Thymus (tissue), 14 donors: ENCODE measurements at places on chromosomes 4 and X.
A peak's percentile ranks its signal among the peaks of the same experiment; 100 is the strongest.

GRCh38 chr4:159279084-159279483 is 176.2 kb downstream of the RAPGEF2 start:
- no peak for DNase-seq

DNA sequence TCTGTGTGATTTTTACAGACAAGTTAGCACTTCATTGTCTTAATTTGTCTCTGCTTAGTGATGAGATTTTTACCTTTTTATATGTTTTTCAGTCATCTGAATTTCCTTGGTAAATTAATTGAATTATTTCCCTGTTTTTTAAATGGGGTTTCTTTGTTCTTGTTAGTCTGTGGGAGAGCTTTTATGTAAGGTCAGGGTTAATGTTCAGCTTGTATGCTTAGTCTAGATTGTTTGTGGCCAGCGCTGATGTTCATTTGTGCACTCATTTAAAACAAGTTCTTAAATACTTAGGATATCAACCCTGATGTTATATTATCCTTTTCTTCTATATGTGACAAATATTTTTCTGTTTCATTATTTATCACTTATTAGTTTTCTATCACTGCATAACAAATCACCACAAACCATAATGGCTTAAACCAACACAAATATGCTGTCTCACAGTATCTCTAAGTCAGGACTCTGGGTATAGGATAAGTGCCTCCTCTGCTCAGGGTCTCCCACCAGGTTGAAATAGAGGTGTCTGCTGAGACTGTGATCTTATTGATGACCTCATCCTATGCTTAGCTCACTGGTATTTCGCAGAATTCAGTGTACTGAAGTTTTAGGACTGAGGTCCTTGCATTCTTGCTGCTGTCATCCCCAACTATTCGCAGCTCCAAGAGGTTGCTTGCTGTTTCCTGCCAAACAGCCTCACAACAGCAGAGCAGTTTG is 53.2 kb downstream of the ATP10D start:
- DNase-seq = no peak

GRCh38 chr4:80767944-80768343 is 262.6 kb upstream of the BMP3 start:
- no peak for DNase-seq

- DNase-seq = no peak
These were observed 95.4 kb downstream of the NYX start for GRCh38 chrX:41542536-41542935.

DNA sequence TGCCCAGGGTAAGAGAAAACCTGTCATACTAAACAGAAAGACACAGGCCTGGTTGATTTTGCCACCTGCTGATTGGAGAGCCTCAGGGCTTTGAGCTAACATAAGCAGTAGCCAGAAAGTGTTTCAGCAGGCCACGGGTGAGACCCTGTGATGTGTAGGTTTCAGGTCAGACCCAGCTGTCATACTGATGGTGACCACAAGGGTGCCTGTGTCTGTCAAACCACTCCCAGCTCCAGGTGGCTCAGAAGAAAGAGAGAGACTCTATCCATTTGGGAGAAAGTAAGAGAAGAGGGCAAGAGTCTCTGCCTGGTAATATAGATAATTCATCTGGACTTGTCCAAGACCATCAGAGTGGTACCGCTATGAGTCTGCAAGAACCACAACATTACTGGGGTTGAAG is 72.8 kb upstream of the NLRP2B start:
- DNase-seq = no peak

DNA sequence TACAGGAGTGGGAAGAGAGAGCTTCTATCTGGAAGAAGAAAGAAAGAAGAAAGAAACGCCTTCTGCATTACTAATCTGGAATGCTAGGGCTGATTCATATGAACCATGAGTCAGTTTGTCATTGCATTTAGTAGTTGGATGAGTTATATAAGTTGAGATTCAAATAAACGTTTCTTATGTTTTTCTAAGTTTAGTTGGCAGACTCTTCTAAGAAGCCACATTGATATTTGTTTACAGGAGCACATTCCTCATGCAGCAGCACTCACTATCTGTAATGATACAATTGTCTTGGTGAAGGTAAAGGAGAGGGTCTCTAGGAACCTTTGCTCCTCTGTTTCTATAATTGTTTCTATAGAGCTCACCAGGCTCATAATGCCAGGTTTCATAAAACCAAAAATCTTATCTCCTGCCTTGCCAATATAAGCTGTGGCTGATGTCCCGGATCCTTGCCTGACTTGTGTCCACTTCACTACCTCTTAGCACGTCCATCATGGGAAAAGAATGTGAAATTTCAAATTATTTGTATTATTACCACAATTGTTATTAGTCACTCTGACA is 39.5 kb downstream of the HOPX start:
- DNase-seq = no peak

DNA sequence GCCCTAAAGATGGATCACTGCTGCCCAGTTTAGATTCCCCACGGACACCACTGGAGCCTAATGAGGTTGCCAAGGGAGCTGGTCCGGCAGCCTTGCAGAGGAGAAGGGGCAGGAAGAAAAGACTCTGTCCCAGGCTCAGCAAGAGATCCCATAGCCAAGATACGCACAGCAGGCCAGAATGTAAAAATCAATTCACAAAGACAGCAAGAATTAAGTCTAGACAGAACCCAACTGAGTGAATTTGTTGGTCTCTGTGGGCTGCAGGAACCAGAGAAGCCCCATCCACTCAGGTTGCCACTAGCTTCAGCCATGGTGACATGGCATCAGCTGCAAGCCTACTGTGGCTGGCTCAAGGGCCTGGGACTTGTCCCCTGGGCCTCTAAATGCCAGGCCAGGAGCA is 22.9 kb downstream of the TSC22D3 start:
- no peak for DNase-seq

DNA sequence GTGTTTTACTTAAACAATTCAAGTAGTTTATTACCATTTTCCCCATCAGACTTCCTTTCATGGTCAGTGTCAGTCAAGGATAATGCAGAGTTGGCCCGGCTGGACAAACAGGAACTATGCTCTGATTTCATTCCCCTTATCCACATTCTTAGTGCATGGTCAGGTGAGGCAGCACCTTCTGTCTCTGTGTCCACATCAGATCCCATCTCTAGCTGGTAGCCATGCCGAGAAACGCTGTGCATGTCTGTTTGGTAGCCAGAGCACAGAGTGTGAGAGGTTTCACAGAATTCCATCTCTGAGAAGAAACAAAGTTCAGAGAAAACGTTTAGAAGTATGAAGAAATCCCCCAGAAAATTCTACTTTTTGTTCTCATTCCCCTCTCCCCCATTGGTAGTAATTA is 423.7 kb upstream of the TEX13C start:
- no peak for DNase-seq

DNA sequence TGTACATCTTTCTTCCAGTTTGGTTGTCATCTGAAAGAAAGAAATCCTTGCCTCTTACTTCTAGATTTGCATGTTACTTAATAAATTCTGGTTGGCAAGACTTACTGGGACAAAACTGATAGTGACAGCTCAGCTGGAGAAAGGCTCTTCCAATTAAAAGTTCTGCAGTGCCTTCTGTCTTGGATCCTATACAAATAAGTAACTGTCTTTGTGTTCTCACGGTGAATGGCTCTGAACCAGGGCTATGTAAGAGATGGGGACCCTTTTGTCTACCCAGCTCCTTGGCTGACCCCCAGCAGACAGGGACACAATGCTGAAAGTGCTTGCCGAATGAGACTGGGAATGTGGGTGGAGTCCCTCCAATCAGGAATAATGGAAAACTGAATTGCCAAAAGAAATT is 89.5 kb downstream of the AASDH start:
- no peak for DNase-seq

DNA sequence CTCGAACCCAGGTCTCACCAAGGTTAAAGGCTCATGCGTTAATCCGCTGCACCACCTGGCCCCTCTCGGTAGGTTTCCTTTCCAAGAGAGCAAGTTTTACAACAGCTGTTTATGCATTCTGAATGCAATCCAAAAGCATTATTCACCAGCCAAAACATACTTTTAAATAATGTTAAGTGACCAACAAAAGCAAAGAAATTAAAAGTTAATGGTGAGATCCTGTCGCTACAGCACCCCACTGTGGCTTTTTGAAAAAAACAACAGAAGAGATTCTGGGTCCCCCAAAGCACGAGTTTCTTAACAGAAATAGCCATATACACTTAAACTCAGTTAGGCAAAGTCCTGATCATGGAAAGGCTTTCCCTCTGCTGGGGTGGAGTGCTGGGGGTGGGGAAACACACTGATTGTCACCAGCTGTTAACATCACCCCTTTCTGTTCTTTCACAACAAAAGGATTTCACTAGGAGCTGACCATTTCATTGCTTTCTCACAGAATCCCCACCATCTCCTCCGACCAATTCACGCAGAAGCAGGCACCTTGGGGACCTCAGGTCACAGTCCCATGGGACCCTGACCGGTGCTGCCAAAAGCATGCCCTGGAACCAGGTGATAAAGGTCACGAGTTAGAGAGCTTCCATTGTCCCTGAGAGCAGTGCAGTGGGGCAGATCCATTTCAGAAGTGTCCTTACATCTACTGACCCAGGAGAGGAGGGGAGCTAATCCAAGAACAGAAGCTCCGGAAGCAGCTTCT is 51.2 kb downstream of the ZNF827 start:
- no peak for DNase-seq

- DNase-seq = no peak
These were observed 67.4 kb downstream of the VCX2 start for GRCh38 chrX:8103655-8104054.

GRCh38 chrX:139708067-139708466 is at the start of gene MCF2:
Gene MCF2, minus strand, starts transcription at chrX:139708167. Its CDS starts 56,423 bp downstream, at chrX:139651744.
- no peak for DNase-seq

DNA sequence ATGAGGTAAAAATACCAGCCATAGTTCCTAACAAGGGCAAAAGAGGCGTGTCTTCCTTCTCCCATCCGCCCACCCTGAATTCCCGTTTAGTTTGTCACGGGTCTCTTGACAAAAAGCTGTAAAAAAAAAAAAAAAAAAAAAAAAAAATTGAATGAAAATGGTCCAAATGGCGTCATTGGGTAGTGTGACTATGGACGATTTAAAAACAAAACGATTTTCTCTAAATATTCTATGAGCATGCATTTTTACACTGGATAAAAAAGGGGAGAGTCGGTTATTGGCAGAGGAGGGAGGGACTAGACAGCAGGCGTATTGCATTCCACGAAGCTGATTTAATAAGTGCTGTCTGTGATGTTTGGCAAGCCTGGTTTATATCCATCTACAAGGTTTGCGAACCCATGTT is at the start of gene FAM133A:
Gene FAM133A, plus strand, starts transcription at position 338 of the 403 bp plus-strand sequence. CDS start 35,214 bp downstream, outside the sequence.
- DNase-seq = no peak

DNA sequence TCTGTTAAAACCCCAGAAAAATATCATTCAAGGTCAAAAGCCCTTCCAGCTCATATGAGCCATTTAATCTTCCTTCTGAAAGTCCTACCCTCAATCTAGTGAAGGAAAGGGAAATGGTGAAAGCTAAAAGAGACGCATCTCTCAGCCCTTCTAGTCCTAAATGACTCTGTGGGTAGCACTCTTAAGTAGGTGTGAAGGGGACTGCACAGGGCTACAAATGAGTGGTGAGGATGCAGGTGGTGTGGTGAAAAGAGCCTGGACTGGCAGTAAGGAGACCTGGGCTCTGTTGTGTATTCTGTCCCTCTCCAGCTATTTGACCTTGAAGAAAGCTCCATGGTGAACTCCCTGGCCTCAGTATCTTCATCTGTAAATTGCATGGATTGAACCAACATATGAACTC is 671.8 kb upstream of the DIPK2B start:
- no peak for DNase-seq

DNA sequence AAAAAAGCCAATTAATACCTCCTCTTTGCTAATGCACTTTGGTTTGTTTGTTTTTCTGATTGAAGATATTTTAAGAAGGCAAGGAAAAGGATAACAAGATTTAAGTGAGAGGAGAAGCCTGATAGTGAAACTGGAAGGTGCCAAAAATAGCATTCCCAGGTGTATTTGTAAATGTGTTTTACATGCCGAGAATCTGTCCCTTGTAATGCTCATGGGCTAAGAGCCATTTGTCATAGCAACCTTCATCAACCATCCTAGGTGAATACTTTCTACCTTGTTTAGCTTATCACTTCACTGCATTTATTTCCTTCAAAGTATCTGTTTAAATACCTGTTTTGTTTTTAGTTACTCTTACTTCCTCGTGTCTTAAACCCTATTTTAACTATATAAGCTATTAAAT is 127.8 kb downstream of the KCTD8 start:
- DNase-seq = no peak

GRCh38 chr4:78311306-78311705 is 240.3 kb upstream of the ANXA3 start:
- no peak for DNase-seq

DNA sequence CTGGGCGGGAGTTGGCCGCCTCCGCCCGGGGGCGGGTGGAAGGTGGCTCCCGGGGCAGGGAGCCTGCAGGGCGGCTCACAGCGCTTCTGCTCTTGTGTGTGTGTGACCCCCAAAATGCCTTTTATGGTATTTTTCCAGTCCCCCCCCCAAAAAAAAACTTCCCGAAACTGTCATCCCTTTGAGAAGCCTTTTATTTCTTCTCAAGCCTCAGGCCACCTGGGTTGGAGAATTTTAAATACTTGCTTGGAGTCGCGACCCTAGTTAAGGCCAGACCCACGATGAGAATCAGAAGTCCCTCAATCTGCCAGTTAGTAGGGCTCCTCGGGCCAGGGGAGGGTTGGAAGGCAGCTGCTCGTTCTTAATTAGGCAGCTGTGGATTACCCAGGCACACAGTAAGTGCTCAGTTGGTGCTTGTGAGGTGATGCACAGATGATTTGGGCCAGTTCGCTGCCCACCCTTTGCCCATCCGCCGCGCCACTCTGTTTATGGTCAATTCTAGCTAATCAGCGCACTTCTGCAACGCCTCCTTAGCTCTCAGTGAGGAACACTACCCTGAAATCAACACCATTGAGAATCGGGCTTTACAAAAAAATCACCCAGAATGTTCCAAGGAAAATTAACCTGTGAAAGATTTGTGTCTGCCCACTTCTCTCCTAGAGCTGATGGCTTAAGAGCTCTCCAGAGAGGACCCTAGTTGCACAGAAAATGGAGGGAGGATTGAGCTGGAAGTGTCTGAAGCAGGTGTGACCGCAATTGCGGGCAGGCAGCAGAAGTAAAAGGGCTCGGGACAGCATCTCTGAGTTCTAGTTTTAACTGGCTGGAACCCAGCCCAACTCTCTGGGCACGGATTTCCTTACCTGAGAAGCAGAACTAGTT is 648 bp upstream of the SCD5 start:
- DNase-seq = peak; percentile 31

DNA sequence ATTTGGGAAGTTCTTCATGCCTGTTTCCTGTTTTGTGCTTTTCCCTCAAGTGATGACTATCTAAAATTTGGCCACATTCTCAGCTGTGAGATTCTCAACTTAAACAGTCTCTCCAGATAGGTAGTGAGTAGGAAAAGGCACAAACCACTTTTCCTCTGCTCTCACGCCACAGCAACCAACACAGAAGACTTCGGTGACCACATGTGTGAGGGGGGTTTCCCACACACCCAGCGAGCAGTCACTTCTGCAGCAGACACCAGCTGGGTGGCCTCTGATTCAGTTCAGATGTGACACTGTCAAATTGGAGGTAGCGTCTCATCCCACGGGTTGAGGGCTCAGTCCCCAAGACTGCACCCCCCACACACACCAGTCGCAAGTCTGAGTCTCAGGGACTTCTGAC is 25.1 kb upstream of the CLDN34 start:
- peak; percentile 15 for DNase-seq

- DNase-seq = no peak
These were observed 1.4 kb upstream of the HAUS7 start for GRCh38 chrX:153471663-153472280.
